ENCODE measurements at places on chromosomes 16 and 17.

- peak; percentile 69 for DNase-seq
These were observed 744 bp upstream of the GGNBP2 start for GRCh38 chr17:36544044-36544306.

GRCh38 chr17:44216694-44217093 lies 2.8 kb downstream of the UBTF start:
- no peak for DNase-seq

- DNase-seq: no peak
These were observed 94.5 kb downstream of the METRNL start for GRCh38 chr17:83173914-83174361.

- no peak for DNase-seq
These were observed 167.6 kb upstream of the FAM20A start for GRCh38 chr17:68768804-68769203.

DNA sequence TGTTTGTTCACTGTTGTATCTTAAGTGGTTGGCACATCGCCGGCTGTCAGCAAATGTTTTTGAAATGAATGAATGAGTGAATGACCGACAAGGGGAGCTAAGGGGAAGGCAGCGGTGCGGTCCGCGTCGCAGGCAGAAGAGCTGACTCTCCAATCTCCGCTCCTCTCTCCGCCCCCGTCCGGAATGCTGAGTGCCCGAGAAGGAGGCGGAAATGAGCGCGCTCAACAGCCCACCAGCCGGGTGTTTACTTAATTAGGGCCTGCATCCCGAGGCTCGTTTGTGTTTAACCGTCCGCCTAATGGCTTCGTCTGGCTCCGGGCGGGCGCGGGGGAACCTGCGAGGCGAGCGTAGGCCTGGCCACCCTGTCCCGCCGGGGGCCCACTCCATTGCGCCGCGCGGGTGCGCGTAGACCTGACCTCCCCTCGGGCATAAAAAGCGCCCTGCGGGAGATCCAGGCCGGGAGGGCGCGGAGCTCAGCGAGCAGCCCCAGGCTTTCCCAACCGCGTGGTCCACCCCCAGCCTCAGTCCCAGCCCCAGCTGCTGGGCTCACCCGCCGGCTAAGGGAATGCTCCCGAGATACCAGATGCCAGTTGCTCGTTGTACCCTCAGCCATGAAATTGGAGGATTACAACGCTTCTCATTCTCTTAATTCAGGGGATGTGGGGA lies 2.5 kb upstream of the CDH3 start:
- DNase-seq: no peak

DNA sequence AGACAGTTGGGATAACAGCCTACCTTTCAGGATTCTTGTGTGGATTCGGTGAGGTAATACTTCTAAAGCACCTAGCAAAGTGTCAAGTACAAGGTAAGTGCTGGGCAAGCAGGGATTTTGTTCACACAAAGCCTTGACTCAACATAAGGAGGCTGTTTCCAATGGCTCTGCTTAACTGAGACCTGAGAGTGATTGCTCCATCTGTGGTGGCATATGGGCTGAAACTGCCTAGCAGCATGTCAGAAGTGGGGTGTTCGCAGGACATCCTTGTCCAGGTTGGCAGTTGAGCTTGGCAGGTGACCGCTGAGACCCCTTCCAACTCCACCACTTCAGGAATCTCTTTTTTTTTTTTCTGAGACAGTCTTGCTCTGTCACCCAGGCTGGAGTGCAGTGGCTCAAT lies 19.8 kb downstream of the IL4R start:
- DNase-seq: no peak

DNA sequence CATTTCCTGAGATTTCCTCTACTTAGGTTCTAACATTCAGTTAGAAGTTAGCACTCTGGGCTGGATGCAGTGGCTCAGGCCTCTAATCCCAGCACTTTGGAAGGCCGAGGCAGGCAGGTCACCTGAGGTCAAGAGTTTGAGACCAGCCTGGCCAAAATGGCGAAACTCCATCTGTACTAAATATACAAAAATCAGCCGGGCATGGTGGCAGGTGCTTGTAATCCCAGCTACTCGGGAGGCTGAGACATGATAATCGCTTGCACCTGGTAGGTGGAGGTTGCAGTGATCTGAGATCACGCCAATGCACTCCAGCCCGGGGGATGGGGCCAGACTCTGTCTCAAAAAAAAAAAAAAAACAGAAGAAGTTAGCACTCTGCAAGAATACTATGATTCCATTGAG lies 1430.9 kb downstream of the CDH11 start:
- peak; percentile 46 for DNase-seq

DNA sequence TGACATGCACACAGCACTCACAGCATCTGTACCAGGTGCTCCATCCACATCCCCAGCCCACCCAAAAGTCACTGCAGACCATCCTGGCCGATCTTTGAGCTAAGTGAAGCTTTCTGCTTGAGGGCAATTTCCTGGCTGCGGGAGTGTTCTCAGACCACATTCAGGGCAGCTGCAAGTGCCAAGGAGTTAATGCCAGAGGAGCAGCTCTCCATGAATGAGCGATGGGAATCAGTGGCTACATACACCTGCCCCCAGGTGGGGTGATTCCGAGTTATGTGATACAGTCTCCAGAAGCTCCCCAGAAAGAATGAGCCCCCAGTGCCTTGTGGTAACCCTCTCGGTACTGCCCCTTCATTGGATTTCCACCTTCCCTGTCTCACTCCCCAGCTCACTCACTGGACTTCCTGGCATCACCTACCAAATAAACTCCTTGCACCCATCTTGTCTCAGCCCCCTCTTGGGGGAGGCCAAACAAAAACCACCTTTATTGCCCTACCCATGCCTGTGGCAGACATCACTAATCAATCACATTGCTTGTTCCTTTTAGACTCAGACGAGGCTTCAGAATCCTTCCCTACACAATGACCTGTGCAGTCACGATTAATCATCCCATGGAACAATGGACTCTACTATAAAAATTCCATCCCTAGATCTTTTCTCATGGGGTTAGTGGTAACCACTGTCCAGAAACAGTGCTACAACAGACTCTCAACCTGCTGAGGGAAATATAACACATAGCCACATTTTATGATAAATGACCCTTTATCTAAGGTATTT lies 121.1 kb downstream of the IRX5 start:
- no peak for DNase-seq

DNA sequence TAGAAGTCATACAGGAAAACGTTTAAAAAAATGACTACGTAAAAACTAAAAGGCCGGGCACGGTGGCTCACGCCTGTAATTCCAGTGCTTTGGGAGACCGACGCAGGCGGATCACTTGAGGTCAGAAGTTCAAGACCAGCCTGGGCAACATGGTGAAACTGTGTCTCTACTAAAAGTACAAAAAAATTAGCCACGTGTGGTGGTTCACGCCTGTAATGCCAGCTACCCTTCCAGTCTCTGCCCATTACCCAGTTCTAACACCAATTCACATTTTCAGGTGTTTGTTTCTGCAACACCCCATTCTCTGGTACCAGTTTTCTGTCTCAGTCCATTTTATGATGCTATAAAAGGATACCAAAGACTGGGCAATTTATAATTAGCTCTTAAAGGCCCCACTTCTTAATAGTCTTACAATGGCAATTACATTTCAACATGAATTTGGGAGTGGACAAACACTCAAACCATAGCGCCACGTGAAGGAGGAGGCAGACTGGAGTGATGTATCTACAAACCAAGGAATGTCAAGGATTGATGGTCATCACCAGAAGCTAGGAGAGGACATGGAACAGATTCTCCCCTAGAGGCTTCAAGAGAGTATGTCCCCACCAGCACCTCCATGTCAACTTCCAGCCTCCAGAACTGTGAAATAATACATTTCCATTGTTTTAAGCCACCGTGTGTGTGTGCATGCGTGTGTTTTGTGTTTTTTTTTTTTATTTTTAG lies 791 bp upstream of the C17orf75 start:
- no peak for DNase-seq

DNA sequence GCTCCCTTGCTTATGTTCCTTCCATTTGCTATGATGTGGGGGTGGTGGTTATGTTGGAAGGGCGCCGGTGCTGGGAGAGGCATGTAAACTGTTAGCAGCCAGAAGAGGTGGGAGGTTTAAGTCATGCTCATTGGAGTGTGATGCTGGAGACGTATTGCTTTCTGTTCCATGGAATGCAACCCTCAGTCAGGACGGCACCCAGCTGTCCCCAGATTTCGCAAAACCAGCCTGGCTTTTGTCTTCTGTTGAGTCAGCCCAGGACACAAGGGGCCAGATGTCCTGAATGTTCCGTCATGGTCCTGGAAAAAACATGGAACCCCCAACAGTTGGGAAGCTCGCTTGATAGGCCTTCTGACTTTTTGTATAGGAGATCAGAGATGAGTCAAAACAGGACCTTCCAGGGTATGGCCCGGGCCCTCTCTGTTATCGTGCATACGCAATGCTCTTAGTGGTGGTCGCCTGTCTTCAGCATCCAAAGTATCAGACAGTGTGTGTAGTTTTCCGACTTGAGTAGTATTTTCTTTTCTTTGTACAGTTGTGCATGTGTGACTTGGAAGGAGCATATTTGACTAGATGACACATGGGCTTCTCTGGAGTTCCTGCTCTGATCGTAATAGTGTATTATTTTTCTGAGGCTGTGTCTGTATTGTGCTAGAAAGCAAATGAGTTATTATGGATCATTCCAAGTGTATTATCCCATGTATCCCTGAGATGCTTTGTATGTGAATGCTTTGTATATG lies 201.9 kb downstream of the SNX29 start:
- DNase-seq: no peak

GRCh38 chr17:40485851-40486521 lies 15.4 kb downstream of the TNS4 start:
- no peak for DNase-seq

GRCh38 chr17:39194089-39194984 lies 3.1 kb downstream of the CACNB1 start:
- DNase-seq: no peak
